ENCODE measurements at places on chromosomes 12 and 14. TPM values are rescaled to one million over a fixed set of nuclear protein-coding genes. Genes with fewer than 3 reads are reported as not detected.

- no peak for DNase-seq
Observed at GRCh38 chr12:66304296-66304900, 2.1 kb downstream of the HELB start.

DNA sequence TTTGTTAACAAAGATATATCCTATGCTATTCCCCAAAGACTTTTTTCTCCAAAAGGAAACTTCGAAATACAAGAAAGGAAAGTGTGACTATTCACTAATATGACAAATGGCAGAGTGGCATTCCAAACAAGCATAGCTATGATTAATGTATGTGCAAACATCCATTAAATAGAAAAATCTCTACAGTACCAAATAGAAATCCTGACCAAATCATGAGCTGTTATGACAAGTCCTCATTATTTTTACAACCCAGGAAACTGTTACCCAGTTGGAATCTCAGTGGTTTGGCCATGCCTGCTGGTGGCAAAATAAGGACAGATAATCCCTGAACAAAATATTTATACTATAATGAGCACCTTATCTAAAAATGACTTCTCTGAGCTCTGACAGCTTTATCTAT, 202.1 kb downstream of the SEC23A start:
- DNase-seq = no peak

The CD163L1 gene
- total RNA-seq = 3.1 TPM

The GPRC5A gene
- total RNA-seq = 0.78 TPM

The PAX9 gene
- not detected for total RNA-seq
